ENCODE measurements at places on chromosomes 12 and 14. TPM values are rescaled to one million over a fixed set of nuclear protein-coding genes. Genes with fewer than 3 reads are reported as not detected.

- no peaks in the 10 kb centered on the region for H3K36me3 ChIP-seq
- no peaks in the 10 kb centered on the region for H3K4me1 ChIP-seq
- DNase-seq: no peak
- no peaks in the 10 kb centered on the region for H3K27me3 ChIP-seq
Measured at GRCh38 chr12:16730772-16731171, 124.8 kb upstream of the LMO3 start.

DNA sequence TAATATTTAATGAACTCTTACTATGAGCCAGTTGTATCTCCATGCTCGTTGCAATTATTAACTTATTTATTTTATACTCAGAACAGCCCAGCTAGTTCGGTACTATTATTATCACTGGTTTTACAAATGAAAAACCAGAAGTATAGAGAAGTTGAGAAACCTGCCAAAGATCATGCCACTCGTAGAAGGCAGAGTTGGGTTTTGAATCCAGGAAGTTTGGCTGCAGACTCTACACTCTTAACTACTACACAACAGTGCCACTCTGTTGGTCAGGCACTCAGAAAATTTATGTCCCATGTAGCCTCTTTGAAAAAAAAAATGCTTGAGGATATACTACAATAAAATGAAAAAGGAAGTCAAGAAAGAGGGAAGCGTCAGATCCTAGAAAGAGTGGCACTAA is 71.5 kb upstream of the ARID2 start:
- H3K4me3 ChIP-seq: no peak overlapping the region
- no peaks in the 10 kb centered on the region for H3K4me1 ChIP-seq
- no peaks in the 10 kb centered on the region for H3K27me3 ChIP-seq
- H3K36me3 ChIP-seq: no peaks in the 10 kb centered on the region

Gene CLECL1
- not detected for total RNA-seq

- H3K4me3 ChIP-seq: no peak overlapping the region
- no peaks in the 10 kb centered on the region for H3K27me3 ChIP-seq
- DNase-seq: no peak
- H3K4me1 ChIP-seq: peaks cover 4% of the 10 kb centered on the region
Measured at GRCh38 chr12:28855761-28856310, 293.2 kb upstream of the FAR2 start.

Gene RPL41
- total RNA-seq: 2,801 TPM

Gene PMEL
- total RNA-seq: 15.3 TPM

Gene TAS2R19
- total RNA-seq: 7.4 TPM

Measured in hepatocyte (in vitro differentiated cells).